GM12878 (cell line): ENCODE measurements at places on chromosomes 4 and X. TPM values are rescaled to one million over a fixed set of nuclear protein-coding genes. Genes with fewer than 3 reads are reported as not detected.
A peak's percentile ranks its signal among the peaks of the same experiment; 100 is the strongest.

DNA sequence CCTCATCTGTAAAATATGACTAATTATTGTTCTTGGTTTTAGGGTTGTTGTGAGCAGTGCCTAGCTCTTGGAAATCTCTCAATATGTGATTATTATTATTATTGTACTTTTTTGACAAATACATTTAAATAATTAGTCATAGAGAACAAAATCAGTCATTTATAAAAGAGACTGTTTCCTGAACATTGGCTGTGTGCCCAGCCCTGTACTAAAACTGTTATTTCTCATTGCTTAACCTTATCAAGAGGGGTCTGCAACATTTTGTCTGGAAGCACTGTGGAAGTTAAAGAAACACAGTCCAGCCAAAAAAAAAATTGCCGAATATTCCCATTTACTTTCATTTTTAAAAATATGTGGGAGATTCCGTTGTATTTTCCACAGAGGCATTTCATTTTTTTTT is 989.2 kb upstream of the SLIT2 start:
- DNase-seq = no peak

- DNase-seq = no peak
These were observed 2.9 kb upstream of the AGA start for GRCh38 chr4:177444911-177445736.

- DNase-seq = peak; percentile 12
These were observed 116.0 kb upstream of the RPS6KA3 start for GRCh38 chrX:20382518-20383297.

DNA sequence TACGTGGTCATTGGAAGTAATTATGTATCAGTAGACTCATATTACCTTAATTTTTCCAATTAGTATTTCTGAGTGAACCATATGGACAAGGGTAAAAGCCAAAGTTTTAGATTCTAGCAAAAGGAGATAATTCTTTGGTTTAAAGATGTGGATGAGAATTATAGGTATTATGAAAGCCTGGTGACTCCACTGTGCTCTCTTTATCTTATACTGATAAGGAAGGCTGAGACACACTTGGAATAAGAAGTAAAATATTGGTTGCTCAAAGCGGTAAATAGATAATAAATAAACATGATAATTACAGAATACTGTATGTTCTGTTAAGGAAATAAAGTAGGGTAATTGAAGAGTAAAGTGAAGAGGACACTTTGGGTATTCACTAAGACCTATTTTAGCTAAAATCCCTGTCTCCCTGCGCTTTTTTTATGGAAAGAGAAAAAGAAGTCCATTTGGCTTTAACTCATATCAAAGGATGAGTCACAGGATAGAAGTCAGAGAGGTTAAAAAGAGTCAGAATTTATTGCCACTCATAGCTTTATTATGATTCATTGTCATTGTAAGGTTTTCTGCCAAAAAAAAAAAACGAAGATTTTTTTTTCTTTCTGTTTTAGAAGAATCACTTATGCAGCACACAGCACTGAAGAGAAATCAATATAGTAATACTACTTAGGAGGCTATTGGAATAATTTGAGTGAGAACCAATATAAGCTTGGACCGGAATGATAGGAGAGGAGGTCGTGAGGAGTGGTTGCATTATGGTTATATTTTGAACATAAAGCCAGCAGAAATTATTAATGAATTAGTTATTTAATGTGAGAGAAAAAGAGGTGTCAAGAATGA is 2463.1 kb downstream of the ARAP2 start:
- no peak for DNase-seq

DNA sequence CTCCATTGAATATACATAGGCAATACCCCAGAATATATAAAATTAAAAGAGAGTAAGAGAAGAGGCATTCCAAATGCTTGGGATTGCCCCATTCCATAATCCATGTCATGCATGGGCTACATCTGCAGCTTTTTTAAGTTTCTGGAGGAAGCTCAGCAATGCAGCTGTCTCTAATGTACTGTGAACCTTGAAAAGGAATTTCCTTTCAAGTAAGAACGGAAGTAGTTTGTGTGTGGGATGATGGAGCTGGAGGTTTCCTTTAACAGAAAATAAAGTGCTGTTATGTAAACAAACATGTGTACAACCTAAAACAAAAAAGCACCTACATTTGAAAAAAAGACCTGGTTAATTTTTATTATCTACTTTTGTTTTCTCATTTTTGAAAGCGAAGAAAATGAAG is 303.5 kb downstream of the BMPR1B start:
- DNase-seq = no peak

GRCh38 chr4:169821402-169821801 is 63.7 kb upstream of the HPF1 start:
- no peak for DNase-seq

DNA sequence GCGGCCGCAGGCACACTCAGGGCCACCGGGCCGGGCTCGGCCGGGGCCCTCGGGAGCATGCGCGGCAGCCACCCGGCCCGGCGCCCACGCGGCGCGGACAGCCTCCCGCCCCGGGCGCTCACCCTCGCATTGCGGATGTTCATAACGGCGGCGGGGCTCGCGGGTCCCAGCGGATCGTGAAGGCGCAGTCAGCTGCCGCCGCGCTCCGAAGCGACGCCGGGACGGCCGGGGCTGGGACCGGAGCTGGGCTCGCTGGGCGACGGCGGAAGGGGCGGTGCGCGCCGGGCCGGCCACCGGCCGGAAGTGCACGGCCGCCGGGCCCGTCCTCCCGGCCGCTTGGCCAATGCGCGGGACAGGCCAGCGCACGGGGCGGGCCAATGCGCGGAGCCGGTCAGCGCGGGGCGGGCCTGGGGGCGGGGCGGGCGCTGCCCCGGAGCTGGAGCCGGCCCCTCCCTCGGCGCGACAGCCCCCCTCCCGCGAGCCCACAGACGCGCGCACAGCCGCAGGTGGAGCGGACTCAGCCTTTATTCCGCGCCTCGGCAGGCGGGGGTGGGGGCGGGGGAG is at the start of gene NAA10:
NAA10 (minus strand) TSS at position 276 of the 564 bp plus-strand sequence; CDS start at position 143, 133 bp downstream.
- no peak for DNase-seq

- no peak for DNase-seq
These were observed 568 bp downstream of the CHST7 start for GRCh38 chrX:46573892-46574773.

- no peak for DNase-seq
These were observed 80.2 kb downstream of the ADGRA3 start for GRCh38 chr4:22435652-22436051.

DNA sequence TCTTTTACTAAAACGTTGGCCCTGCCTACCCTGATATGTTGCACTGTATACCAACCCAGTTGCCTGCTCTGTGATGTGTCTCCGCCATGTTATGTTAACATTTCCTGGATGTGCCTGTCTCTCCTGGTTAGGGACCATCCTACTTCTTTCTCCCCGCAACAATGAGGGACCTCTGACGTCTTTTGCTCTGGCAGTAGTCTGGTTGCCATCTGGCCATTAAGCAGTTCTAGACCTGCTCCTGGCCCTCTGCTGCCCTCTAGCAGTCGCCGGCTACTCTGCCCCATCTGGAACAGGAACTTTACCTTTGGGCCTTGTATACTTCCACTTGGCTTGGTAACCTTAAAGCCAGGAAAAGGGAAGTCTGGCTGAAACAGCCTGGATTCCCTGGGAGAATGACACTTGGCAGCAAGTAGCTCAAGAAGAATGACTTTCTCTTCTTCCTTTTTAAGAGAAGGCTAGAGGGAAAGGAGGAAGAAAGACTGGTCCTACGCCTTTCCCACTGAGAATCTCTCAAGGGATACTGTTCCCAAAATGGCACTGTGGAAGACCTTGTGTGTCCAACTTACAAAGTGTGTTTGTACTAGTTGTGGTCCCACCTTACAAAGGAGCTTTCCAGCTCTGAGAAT is 63.5 kb downstream of the GPC3 start:
- DNase-seq = no peak

DNA sequence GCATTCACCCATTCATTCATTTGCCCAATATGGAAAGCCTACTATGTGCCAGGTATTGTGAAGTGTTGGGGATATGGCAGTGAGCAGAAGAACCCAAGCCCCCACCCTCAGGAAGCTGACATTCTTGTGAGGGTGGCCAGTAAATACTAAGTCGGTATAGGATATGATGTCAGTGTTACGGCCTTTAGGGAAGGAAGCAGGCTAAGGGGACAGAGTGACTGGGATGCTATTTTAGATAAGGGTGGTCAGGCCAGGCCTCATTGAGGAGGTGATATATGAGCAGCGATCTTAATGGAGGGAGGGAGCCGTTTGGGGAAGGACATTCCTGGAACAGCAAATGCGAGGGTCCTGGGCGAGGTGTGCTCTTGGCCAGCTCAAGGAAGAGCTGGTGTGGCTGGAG is 2.0 kb downstream of the ATP6AP1 start:
- DNase-seq = no peak

DNA sequence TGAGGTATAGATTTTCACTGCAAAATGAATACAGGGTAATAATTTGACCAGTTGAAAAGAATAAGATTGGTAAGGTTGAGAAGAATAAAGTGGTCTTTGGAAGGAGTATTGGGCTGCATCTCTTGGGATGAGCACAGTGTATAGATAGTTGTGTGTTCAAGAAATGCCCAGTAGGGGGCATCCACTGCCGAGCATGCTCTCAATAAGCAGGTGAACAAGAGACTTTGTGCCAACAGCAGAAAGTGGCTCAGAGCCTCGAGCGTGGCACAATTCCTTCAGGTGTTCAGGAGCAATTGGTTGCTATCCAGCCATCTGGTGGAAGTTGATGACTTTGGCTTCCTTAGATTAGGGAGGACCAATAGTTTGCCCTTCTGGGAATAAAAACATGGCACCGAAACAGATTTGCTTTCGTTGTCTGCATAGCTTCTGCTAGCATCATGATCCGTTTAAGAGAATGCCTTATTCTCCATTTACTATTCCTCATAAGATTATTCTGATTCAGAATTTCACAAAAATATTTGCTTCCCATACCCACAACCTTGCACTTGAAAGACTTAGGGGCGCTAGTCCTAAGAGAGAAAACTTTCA is 258.1 kb upstream of the NEIL3 start:
- DNase-seq = no peak

GRCh38 chr4:163493643-163494359 is 689 bp upstream of the TMA16 start:
- no peak for DNase-seq

DNA sequence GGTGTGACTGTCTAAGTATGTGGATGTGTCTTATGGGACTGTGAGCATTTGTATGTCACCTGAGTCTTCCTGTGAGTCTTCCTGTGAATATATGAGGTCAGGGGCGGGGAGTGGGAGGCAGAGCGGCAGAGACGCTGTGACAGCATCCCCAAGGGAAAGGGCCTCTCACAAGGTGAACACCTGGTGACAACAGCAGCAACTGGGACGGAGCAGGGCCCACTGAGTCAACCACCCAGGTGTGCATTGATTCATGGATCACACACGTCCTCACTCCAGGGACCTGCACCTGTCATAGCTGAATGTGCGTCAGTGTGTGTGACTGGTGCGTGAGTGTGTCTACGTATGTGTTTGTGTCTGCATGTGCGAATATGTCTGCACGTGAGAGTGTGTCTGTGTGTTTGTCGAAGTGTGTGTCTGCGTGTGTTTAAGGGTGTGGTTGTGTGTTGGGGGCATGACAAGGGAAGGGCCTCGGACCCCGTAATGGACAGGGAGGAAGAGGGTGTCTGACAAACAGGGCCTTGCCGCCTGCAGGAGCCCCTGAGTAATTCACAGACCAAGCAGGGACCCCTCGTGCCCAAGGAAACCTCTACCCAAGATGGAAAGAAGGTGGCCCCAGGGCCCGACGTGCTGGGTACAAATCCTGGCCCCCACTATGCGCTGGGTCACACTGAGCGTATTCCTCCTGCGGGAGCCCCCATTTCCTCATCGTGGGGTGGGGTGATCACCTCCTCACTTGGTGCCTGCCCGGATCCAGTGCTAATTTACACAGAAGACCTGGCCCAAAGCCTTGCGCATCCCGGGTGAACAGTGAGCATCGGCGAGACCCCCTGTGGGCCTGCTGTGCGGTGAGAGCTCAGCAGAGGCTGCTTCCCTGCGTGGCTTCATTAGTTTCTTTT is 76.7 kb downstream of the ABLIM2 start:
- no peak for DNase-seq

- no peak for DNase-seq
These were observed 16.5 kb upstream of the CYBB start for GRCh38 chrX:37763400-37763799.

- no peak for DNase-seq
These were observed 73.1 kb upstream of the EPGN start for GRCh38 chr4:74235135-74235534.

DNA sequence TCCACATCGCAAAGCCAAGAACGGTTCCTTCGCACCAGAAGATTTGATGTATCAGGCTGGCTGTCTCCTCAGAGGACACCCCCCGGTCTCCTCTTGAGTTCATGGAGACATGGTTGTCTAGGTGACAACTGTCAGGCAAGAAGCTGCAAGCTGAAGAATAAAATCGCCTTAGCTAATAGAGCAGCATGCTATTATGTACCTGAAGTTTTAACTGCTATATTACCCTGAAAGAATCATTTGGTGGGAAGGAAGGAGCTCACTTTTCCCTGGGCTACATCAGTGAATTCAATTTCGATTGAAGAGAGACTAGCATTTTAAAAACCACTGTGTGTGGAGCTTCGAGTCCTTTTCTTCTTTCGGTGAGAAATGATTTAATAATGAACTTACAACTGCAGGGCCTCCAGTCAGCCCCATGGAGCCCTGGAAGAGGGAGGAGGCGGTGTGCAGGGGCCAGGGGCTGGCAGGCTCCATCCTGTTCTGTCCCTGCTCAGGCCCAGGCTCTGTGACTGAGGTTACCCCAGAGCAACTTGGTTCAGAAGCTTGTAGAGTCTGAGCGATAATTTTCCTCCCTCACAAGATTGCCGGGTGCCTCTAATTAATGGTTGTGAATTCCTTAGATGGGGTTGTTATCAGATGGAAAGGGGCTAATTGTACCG is 191.3 kb downstream of the MID1IP1 start:
- DNase-seq = no peak

DNA sequence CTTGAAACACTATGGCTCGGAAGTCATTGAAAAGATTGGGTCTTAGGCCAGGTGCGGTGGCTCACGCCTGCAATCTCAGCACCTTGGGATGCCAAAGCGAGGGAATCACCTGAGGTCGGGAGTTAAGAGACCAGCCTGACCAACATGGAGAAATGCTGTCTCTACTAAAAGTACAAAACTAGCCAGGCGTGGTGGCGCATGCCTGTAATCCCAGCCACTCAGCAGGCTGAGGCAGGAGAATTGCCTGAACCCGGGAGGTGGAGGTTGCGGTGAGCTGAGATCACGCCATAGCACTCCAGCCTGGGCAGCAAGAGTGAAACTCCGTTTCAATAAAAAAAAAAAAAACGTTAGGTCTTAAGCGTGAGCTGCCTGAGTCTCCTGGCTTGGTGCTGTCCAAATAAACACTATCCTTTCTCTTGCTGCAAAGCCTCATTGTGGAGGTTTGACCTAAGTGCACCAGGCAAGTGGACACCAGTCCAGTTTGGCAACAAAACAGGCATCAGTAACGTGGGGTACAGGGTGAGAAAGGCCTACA is 185.9 kb downstream of the DHRSX start:
- no peak for DNase-seq

Gene TMEM187
- 6.1 and 6.3 TPM in 2 replicates for total RNA-seq

Gene PRAF2
- 11.1 and 11.6 TPM in 2 replicates for total RNA-seq

Gene DGAT2L6
- 0.16 TPM in 1 of 2 replicates, not detected in the other for total RNA-seq

Gene STPG2
- total RNA-seq = 0.13 TPM in 1 of 2 replicates, not detected in the other

Gene LDB2
- total RNA-seq = 0.15 TPM in 1 of 2 replicates, not detected in the other

Gene GLUD2
- total RNA-seq = 0.10 and 0.13 TPM in 2 replicates

Gene PPARGC1A
- total RNA-seq = 0.05 TPM in 1 of 2 replicates, not detected in the other

Gene USP9X
- 47.9 and 55.6 TPM in 2 replicates for total RNA-seq

Gene ADGRG4
- total RNA-seq = not detected in 2 replicates
